ENCODE measurements at places on chromosomes 5 and 9.

GRCh38 chr9:114474425-114474824 lies 30.8 kb downstream of the WHRN start:
- no peak for DNase-seq

DNA sequence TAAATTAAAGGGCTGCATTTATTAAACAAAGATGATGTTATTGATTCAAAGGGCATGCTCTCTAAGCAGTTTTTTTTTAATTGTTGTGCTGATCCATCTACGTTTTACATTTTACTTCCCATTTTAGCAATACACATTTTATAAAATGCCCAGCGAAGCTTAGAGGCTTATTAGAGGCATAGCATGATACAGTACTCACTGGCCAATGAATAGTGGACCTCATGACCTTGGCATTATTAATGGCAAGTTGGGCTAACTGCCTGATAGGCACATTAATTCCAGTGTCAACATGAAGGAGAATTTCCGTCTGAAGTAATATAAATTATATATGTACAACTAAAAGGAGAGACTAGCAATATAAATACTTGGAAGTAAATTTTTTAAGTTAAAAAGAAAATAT lies 837.2 kb downstream of the EFNA5 start:
- no peak for DNase-seq

- DNase-seq: no peak
Observed at GRCh38 chr5:173329491-173330337, 1.5 kb upstream of the STC2 start.

- DNase-seq: no peak
Observed at GRCh38 chr5:100900796-100901781, 2.0 kb downstream of the ST8SIA4 start.

GRCh38 chr9:85508616-85509015 lies 233.1 kb downstream of the AGTPBP1 start:
- DNase-seq: no peak

GRCh38 chr9:131457746-131458145 lies 45.0 kb upstream of the POMT1 start:
- DNase-seq: no peak

GRCh38 chr5:142016556-142016955 lies 3.7 kb upstream of the GNPDA1 start:
- no peak for DNase-seq

DNA sequence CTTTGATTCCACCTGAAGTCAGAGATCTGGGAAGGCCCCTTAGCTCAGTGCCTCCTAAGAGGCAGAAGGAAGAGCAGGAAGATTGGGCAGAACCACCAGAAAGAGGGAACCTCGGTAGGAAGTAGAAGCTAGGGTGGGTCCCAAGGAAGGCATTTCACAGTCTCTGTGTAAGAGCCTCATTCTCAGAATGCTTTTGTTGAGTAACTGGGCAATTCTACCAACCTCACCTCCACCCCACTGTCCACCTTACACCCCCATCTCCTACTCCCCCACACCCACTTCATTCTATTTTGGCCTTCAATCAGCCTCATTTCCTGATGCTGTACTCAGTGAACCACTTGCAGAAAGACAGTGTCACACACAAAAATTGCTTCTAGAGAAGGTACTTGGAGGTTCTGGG lies 3.5 kb downstream of the HBEGF start:
- no peak for DNase-seq

GRCh38 chr9:76624391-76625048 lies 139.7 kb upstream of the PCA3 start:
- no peak for DNase-seq

- no peak for DNase-seq
Observed at GRCh38 chr9:80937645-80938044, 751.7 kb downstream of the TLE1 start.

- DNase-seq: no peak
Observed at GRCh38 chr9:122819326-122819725, 9.1 kb downstream of the PDCL start.

- no peak for DNase-seq
Observed at GRCh38 chr9:109640580-109641371, 139.2 kb upstream of the PALM2AKAP2 start.

GRCh38 chr9:20620650-20621470 lies 1.4 kb downstream of the MLLT3 start:
- DNase-seq: no peak

DNA sequence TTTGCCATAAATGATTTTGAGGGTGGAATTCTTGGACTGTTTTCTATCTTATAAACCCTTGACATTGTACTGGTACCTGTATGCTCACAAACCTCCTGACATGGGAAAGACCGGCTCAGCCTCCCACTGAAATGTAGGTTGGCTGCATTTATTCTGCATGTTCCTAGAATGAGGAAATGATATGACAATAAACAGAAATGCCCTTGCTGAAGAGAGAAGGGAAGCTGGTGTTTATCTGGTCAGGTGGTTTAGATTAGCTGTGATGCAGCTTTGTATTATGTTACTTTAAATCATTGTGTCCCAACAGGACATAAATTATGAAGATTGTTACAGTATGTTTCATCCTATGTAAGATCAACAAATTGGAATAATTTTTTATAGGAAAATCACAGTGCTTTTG lies 23.1 kb upstream of the CATSPER3 start:
- peak; percentile 17 for DNase-seq

- DNase-seq: no peak
Observed at GRCh38 chr9:136140046-136140445, 21.4 kb upstream of the TMEM250 start.

- no peak for DNase-seq
Observed at GRCh38 chr5:92741906-92742305, 839.1 kb downstream of the NR2F1-AS1 start.

- no peak for DNase-seq
Observed at GRCh38 chr9:105038051-105038450, 110.1 kb upstream of the ABCA1 start.

GRCh38 chr9:79662537-79662956 lies 90.8 kb downstream of the TLE4 start:
- peak; percentile 38 for DNase-seq

DNA sequence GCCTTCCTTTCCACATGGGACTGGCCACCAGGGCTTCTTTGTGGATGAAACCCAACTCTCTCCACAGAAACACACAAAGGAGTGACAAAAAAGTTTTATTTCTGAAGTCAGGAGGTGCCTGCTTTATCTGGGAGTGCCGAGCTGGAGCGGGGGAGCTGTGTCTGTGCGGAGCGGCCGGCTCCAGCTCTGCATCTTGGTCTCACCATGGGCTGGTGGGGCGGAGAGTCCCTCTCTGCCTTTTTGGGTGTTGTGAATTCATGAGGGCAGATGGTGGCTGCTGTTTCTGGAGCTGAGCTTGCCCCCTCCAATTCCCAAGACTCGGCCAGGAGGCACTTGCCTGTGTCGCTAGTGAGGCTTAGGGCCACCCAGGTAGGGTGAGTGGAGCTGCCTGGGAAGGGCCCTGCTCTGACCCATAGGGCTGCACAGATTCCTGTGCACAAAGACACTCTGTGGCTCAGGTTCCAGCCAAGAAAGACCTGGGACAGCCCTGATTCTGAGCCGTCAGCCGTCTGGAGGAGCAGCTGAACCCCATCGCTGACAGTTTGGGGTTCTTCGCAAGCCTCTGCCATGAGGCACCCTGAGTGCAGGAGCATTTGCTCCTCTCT lies 1.4 kb downstream of the DBH start:
- no peak for DNase-seq

DNA sequence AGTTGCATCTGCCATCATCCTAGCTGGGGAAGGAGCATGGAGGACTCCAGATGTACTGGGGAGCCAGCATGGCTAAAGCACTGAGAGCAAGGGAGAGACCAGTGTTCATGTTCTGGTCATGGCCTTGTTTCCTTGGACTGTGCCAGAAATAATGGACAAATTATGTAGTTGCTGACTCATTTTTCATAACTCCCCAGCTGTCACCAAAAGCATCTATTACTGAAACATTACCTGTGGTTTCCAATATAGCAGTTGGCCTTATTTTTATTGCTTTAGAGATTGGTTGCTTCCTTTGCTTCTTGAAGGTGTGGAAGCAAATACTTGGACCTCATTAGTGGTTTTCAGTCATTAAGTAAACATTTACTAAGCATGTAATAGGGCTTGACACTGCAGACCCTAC lies 11.3 kb downstream of the RALGPS1 start:
- no peak for DNase-seq

GRCh38 chr9:7549249-7549648 lies 250.3 kb downstream of the DMAC1 start:
- DNase-seq: no peak

DNA sequence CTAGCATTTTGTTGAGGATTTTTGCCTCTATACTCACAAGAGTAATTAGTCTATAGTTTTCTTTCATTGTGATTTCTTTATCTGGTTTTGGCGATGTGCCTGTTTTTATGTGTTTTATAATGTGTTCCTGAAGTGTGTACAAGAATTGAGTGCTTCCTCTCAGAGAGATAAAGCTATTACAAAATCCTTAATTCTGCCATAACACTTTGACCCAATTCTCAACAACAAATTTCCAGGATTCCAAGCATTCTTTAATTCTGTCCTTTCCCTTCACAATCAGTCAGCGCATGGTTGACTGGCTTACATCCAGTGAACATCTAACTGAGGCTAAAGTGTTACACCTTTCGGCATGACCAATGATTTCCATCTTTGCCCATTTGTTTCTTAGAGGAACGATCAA lies 282.9 kb upstream of the MVB12B start:
- DNase-seq: no peak

GRCh38 chr5:107878661-107879060 lies 207.9 kb upstream of the EFNA5 start:
- DNase-seq: no peak

GRCh38 chr5:167143716-167144115 lies 1147.7 kb upstream of the WWC1 start:
- no peak for DNase-seq

DNA sequence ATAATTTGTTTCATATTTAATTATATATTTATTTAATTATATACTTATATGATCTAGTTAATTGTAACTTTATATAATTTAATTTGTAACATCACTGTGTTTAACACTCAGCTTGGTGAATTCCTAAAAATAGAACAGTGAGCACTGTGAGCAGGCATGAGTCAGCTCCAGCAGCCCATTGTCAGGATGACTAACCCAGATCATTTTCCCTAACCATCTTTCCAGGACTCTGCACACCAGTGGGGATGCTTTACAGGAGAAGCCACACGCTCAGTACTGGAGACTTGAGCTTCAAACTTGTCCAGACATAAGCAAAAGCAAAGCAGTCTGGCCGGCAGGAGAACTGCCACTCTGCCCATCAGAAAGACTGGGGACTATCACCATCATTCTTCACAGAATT lies 446.2 kb upstream of the TRPC7 start:
- peak; percentile 68 for DNase-seq

GRCh38 chr5:98464737-98465330 lies 308.6 kb upstream of the RGMB start:
- no peak for DNase-seq

GRCh38 chr5:168813184-168813968 lies 234.2 kb upstream of the PANK3 start:
- no peak for DNase-seq

DNA sequence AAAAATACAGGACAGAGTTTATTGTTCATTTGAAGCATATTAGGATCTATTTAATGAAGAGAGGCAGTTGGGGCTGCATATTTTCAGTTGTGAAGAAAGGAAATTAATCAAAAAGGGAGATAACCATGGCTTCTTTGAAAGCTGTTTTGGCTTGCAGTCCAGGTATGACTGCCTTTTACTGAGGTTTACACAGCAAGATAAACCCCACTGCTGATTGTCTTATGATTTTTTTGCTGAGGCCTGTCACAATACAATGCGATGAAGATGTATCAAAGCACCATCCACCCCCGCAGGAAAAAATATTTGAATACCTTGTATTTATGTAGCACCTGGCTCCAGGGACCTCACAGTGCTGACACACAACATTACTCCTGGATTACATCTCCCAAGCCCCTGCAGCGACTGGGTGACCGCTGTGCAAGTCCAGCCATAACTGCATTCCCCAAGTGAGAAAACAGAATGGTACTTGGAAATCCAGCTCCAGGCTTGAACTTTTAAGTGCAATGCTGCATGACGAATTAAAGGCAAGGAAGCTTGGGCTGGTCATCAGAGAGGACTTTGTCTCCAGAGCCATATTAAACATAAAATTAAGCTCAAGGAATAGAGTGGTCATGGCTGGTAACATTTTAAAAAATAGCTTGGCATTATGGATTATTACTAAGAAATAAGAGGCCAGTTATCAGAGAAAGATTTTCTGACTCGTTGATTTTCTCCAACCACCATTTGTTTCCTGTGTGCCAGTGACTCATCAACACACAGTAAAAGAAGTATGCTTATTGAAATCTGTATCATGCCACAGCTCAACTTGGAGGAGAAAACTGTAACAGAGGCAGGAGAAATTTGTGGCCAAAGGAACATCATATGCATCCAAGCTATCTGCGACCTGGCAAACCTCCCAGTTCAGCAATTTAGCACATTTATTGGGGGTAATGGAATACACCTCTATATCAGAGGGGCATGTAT lies 374.2 kb downstream of the MAN2A1 start:
- DNase-seq: no peak

- DNase-seq: no peak
Observed at GRCh38 chr5:173771121-173771724, 116.9 kb upstream of the CPEB4 start.

- DNase-seq: no peak
Observed at GRCh38 chr9:38162332-38163211, 93.5 kb upstream of the SHB start.

- no peak for DNase-seq
Observed at GRCh38 chr9:132997591-132997990, 19.1 kb downstream of the GFI1B start.

- DNase-seq: no peak
Observed at GRCh38 chr5:30918171-30918570, 275.3 kb upstream of the CDH6 start.

GRCh38 chr9:134003237-134003636 lies 11.1 kb upstream of the VAV2 start:
- no peak for DNase-seq

- no peak for DNase-seq
Observed at GRCh38 chr9:14645648-14646047, 47.6 kb downstream of the ZDHHC21 start.

GRCh38 chr5:166441-167372 lies 24.6 kb upstream of the LRRC14B start:
- DNase-seq: no peak

DNA sequence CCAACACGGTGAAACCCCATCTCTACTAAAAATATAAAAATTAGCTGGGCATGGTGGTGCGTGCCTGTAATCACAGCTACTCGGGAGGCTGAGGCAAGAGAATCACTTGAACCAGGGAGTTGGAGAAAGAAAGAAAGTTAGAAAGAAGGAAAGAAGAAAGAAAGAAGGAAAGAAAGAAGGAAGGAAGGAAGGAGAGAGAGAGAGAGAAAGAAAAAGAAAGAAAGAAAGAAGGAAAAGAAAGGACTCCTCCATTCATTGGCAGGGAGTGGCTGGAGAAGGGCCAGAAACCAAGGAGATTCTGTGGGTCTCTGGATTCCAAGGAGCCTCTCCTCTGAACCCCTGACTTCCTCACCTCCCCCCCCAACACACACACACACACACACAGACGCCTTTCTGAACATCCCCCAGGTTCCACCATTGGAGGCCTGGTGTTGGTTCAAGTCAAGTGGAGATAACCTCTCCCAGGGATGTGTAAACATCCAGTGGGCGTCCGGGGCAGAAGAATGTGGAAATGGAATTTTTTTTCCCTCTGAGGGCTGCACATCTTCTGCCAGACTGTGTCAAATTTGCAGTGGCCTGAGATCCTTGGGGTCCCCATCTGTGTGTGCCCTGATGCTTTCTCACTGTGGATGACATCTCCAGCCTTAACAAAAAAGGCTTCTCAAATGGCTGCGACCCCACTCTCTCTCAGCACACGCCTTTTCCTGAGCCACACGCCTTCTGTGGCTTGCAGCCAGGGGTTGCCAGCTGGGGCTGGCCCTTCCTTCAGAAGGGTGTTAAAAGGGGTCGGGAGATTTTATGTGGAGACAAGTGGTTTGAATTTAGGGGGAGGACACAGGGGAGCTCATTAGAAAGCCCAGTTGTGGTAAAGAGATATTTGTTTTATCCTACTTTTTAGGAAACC lies 109.3 kb upstream of the HAND1 start:
- no peak for DNase-seq

All from GM04504 (cell line).